T-cell (primary cell): ENCODE measurements at places on chromosomes 1 and 21. TPM values are rescaled to one million over a fixed set of nuclear protein-coding genes. Genes with fewer than 3 reads are reported as not detected.
A peak's percentile ranks its signal among the peaks of the same experiment; 100 is the strongest.

DNA sequence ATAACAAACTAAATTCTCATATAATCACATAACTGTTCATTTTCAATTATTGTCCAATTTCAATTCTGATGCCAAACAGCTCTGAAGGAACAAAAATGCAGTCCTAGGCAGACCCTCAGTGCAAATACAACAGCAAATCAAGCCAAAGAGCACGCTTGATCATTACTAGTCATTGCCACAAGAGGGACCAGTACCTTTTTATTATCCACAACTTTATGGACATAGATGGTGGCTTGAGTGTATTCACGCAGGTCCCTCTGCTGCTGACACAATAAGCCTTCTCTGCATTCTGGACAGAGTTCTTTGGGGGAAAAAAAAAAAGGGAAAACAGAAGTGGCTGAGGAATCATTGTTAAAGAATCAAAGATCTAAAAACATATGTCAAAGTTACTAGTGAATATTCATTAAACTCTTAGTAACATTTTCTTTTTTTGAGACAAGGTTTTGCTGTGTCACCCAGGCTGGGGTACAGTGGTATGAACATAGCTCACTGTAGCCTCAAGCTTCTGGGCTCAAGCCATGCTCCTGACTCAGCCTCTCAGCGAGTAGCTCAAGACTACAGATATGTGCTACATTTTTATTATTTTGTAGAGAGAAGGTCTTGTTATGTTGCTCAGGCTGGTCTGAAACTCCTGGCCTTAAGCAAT, 34.3 kb upstream of the RAP1GAP start:
- no peaks in the 10 kb centered on the region for H3K4me1 ChIP-seq
- no peak for DNase-seq
- H3K4me3 ChIP-seq: no peak overlapping the region
- no peaks in the 10 kb centered on the region for H3K27me3 ChIP-seq
- H3K27ac ChIP-seq: no peak overlapping the region

GRCh38 chr1:43313771-43314170, 13.0 kb downstream of the TIE1 start:
- no peak overlapping the region for H3K27ac ChIP-seq
- H3K4me3 ChIP-seq: no peak overlapping the region
- DNase-seq: no peak
- no peaks in the 10 kb centered on the region for H3K4me1 ChIP-seq
- no peaks in the 10 kb centered on the region for H3K36me3 ChIP-seq

Gene S100A7
- total RNA-seq: not detected

GRCh38 chr21:34513129-34513675, 1.2 kb upstream of the KCNE1 start:
- peaks cover 4% of the 10 kb centered on the region for H3K27me3 ChIP-seq
- peaks cover 2% of the 10 kb centered on the region for H3K4me1 ChIP-seq
- H3K36me3 ChIP-seq: no peaks in the 10 kb centered on the region
- no peak for DNase-seq
- H3K27ac ChIP-seq: no peak overlapping the region

- H3K4me1 ChIP-seq: peaks cover 3% of the 10 kb centered on the region
- no peaks in the 10 kb centered on the region for H3K36me3 ChIP-seq
- no peak overlapping the region for H3K27ac ChIP-seq
- H3K27me3 ChIP-seq: peaks cover 18% of the 10 kb centered on the region
- H3K4me3 ChIP-seq: peak overlapping the region; percentile 61
Observed at GRCh38 chr1:211133393-211133835, 534 bp downstream of the KCNH1 start.

- H3K36me3 ChIP-seq: peaks cover 28% of the 10 kb centered on the region
- DNase-seq: no peak
- no peaks in the 10 kb centered on the region for H3K4me1 ChIP-seq
- H3K27ac ChIP-seq: no peak overlapping the region
- no peaks in the 10 kb centered on the region for H3K27me3 ChIP-seq
Observed at GRCh38 chr1:64842224-64842623, 97.3 kb downstream of the RAVER2 start.

DNA sequence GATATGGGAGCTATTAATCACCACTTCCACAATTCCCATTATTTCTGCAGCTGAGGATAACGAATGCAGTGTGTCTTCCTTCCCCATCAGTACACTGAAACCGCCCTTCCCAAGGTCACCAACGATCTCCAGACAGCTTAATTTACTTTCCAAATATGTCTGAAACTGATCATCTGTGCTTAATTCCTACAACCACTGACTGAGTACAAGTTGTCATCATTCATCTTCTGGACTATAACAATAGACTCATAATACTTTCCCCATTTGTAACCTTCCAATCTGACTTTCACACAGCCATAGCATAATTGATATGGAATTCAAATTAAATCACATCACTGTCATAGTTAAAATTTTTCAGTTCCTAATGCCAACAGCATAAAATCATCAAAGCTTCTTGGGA, 17.4 kb downstream of the DNM3 start:
- DNase-seq: no peak
- H3K4me3 ChIP-seq: no peak overlapping the region
- no peaks in the 10 kb centered on the region for H3K36me3 ChIP-seq
- no peak overlapping the region for H3K27ac ChIP-seq
- H3K4me1 ChIP-seq: no peaks in the 10 kb centered on the region

Gene IL12RB2
- total RNA-seq: 2.9 TPM

- no peaks in the 10 kb centered on the region for H3K4me1 ChIP-seq
- no peaks in the 10 kb centered on the region for H3K27me3 ChIP-seq
- no peak for DNase-seq
- no peak overlapping the region for H3K27ac ChIP-seq
Observed at GRCh38 chr1:202575918-202576653, 134.2 kb downstream of the SYT2 start.

DNA sequence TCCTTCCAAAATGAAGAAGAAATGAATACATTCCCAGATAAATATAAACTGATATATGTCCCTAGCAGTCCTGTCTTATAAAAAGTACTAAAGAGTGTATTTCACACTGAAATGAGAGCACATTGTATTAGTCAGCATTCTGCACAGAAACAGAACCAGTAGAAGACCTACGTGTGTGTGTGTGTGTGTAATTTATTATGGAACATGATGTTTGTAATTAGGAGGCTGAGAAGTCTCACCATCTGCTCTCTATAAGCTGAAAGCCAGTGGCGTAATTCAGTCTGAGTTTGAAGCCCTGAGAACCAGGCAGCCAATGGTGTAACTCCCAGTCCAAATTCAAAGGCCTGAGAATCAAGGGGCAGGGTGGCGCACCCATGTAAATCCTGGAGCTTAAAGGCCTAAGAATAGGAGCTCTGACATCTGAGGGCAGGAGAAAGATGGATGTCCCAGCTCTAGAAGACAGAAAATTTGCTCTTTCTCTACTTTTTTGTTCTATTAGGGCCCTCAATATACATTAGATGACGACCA, 146.5 kb upstream of the LYPLAL1 start:
- no peaks in the 10 kb centered on the region for H3K36me3 ChIP-seq
- no peak overlapping the region for H3K4me3 ChIP-seq
- H3K27me3 ChIP-seq: no peaks in the 10 kb centered on the region
- no peak for DNase-seq
- H3K4me1 ChIP-seq: no peaks in the 10 kb centered on the region
- no peak overlapping the region for H3K27ac ChIP-seq

Gene UTS2
- 1.3 TPM for total RNA-seq

DNA sequence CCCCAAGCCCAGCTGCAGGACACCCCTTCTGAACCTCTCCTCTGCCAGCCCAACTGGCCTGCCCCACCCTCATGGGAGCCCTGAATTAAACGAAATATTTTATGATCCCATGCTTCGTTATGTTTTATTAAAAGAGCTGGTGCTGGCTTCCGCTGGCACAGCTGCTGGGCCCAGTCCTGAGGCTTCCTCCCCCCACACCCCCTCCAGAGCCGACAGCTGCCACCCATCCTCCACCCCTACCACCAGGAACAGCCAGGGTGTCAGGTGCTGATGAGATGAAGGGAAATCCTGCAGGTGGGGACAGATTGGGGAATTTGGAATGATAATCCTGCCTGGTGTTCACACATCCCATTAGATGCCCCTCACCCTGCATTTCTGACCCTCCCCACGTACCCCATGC, 19.0 kb downstream of the IGSF21 start:
- DNase-seq: no peak
- no peak overlapping the region for H3K27ac ChIP-seq
- H3K27me3 ChIP-seq: peaks cover 25% of the 10 kb centered on the region
- no peaks in the 10 kb centered on the region for H3K4me1 ChIP-seq

DNA sequence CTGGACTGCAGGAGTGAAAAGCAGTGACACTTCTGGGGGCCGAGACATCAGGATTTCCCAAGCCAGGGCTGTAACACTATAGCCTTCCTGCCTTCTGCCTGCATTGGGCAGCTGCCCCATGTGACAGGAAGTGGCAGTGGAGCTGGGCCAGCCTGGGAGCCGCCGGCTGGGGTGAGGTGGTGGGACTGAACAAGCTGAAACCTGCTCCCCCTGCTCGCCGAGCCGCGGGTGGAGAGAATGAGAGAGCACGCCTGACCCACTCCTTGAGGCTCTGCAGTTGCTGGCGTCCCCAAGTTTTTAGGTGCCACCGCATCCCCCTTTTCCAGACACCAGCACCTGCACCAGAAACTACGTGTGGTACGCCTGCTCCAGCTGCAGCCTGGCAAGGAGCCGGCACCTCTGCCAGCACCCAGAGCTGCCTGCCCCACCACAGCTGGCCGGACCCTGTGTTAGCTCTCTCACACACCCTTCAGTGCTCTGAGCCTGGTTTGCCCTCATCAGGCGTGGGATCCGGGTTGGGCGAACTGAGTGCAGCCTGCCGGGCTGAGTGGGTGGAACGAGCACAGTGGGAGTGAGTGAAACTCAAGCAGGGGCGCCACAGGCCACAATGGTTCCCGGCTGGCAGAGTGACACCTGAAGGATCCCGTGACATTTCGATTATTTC, 119.4 kb downstream of the AKT3 start:
- H3K4me3 ChIP-seq: no peak overlapping the region
- no peak for DNase-seq
- H3K36me3 ChIP-seq: peaks cover 4% of the 10 kb centered on the region
- no peaks in the 10 kb centered on the region for H3K4me1 ChIP-seq
- no peak overlapping the region for H3K27ac ChIP-seq

Gene IVL
- total RNA-seq: not detected

DNA sequence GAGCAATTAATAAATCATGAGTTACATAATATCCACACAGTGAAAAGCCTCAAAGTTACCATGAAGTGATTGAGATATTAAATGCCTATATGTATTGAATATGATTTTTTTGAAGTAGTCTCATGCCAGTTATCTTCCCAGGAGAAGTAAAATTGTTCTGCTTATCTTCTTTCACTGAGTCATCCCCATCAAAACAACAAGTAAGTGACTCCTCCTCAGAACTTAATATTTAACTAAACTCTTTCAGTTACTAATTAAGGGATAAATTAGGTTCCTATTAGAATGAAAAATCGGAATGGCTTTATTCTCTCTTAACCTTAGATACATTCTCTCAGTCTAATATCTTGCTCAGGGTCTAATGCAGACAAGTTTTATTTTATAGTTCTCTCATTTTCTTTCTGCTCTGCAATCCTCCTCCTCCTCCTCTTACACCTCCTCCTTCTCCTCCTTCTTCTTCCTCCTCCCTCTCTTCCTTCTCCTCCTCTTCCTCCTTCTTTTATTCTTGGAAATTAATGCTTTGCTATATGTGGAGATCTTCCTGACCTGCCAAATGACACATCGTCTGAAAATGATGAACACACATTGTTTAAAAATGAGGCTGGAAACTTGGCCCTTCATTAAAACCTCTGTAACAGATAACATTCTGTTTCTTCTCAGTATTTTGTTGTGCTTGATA, 110.9 kb downstream of the RUNX1 start:
- H3K4me1 ChIP-seq: peaks cover 53% of the 10 kb centered on the region
- H3K27me3 ChIP-seq: no peaks in the 10 kb centered on the region
- H3K36me3 ChIP-seq: peaks cover 4% of the 10 kb centered on the region
- H3K27ac ChIP-seq: no peak overlapping the region
- no peak overlapping the region for H3K4me3 ChIP-seq

Gene FCRL2
- total RNA-seq: 1.2 TPM

GRCh38 chr1:175188936-175189335, 3.6 kb downstream of the KIAA0040 start:
- peak overlapping the region; percentile 61 for H3K27ac ChIP-seq
- DNase-seq: peak; percentile 57
- no peaks in the 10 kb centered on the region for H3K27me3 ChIP-seq
- H3K4me1 ChIP-seq: peaks cover 62% of the 10 kb centered on the region
- H3K4me3 ChIP-seq: peak overlapping the region; percentile 23

GRCh38 chr1:205013683-205014367, 29.2 kb upstream of the CNTN2 start:
- H3K36me3 ChIP-seq: no peaks in the 10 kb centered on the region
- H3K27ac ChIP-seq: no peak overlapping the region
- H3K27me3 ChIP-seq: no peaks in the 10 kb centered on the region
- DNase-seq: no peak
- no peak overlapping the region for H3K4me3 ChIP-seq

DNA sequence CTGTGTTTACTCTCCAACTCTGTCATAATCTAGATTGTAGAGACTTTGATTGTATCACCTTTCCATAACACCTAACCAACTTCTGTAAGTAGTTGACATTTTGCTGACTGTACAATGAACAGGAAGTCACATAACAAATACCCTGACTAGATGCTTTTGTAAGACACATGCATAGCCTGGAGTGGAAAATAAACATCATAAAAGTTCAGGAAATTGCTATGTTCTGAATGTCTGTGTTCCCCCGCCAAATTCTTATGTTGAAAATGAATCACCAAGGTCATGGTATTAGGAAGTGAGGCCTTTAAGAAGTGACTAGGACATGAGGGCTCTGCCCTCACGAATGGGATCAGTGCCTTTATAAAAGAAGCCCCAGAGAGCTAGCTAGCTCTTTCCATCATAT, 40.4 kb upstream of the ZSWIM5 start:
- no peaks in the 10 kb centered on the region for H3K27me3 ChIP-seq
- no peaks in the 10 kb centered on the region for H3K36me3 ChIP-seq
- H3K27ac ChIP-seq: no peak overlapping the region
- H3K4me1 ChIP-seq: no peaks in the 10 kb centered on the region
- no peak for DNase-seq

DNA sequence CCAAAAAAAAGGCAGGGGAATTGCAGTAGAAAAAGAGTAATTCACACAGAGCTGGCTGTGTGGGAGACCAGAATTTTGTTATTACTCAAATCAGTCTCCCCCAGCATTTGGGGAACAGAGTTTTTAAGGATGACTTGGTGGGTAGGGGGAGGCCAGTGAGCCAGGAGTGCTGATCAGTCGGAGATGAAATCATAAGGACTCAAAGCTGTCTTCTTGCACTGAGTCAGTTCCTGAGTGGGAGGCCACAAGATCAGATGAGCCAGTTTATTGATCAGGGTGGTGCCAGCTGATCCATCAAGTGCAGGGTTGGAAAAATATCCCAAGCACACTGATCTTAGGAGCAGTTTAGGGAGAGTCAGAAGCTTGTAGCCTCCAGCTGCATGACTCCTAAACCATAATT, 23.7 kb upstream of the EDARADD start:
- no peaks in the 10 kb centered on the region for H3K4me1 ChIP-seq
- no peaks in the 10 kb centered on the region for H3K36me3 ChIP-seq
- no peak overlapping the region for H3K4me3 ChIP-seq
- H3K27me3 ChIP-seq: no peaks in the 10 kb centered on the region
- H3K27ac ChIP-seq: no peak overlapping the region

Gene CD2
- 119 TPM for total RNA-seq

Gene LORICRIN
- total RNA-seq: not detected

Gene C1orf185
- total RNA-seq: not detected
